ENCODE measurements at places on chromosomes 12 and 14.

- no peak for DNase-seq
These were observed 30.7 kb downstream of the TMEM63C start for GRCh38 chr14:77212097-77212870.

DNA sequence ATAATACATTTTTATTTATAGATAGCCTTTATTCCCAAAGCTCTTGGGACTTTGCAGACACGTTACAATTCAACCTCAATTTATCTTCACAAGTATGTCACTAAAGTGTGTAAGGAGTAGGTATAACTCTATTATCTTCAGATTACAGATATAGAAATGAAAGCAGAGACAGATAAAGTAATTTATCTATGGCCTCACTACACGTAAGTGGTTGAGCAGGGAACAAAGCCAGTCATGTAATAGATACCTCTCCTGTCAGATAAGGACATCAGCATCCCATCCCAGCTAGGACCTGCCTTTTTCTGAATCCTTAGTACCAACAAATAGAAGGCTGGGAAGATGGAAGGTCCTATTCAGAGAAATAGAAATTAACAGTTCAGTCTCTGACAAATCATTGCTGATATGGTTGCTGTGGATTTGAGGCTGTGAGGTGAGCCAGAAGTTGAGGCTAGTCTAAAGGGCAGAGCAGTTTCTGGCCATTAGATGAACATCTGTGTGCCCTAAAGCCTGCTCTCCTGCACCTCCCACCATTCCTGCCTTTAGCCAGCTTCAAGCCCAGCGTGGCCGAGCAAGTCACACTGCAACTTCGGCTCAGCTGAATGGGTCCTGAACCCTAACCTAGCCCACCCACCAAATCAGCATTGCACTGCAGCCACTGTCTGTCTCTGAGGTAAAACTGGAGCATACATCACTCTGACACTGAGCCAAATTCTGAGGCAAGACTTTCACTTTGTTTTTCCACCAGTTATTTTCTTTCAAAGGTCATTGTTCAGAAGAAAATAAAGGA lies 71.1 kb upstream of the PLEKHA5 start:
- no peak for DNase-seq

DNA sequence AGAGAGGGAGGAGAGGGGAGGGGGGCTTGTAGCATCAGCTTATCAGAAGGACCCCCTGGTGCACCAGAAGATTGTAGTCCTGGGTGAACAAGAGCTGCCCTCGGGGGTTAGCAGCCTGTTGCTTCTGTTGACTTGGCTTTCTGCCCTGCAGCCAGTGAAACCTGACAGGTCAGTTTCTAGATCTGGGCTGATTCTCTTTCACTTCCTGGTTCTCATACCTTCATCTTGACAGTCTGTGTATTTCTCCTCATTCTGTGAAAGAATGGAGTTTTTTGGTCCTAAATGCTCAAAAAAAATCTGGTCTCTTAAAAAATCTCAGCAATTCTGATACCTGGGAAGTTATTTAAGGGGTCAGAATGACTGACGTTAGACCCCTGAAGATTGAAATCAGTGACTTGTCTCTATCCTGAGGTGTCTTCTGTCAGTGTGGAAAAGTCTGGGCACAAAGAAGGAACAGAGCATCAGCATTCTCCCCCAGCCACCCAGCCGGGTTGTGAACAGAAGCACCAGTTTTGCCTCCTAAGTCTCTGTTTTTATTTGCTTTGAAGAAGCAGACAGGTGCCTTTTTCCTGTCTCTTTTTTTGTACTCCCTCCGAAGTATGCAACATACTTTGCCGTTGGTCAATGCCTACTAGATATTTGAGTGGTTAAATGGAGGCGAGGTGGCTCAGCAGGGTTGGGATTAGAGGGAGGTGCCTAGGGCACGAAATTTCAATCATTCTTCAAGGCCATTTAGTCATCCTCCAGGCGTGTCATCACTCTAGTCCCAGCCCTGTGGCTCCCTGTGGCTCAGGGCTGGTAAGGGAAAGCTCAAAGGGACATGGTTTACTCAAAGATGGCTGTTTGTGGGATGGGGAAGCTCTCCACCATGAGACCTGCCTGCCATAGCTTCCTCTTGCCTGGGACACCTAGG lies 24.0 kb downstream of the TTC9 start:
- no peak for DNase-seq

- DNase-seq, result no peak
These were observed 217.6 kb upstream of the MYL2 start for GRCh38 chr12:111138016-111138415.

GRCh38 chr12:30977124-30977523 lies 50.6 kb downstream of the TSPAN11 start:
- no peak for DNase-seq

DNA sequence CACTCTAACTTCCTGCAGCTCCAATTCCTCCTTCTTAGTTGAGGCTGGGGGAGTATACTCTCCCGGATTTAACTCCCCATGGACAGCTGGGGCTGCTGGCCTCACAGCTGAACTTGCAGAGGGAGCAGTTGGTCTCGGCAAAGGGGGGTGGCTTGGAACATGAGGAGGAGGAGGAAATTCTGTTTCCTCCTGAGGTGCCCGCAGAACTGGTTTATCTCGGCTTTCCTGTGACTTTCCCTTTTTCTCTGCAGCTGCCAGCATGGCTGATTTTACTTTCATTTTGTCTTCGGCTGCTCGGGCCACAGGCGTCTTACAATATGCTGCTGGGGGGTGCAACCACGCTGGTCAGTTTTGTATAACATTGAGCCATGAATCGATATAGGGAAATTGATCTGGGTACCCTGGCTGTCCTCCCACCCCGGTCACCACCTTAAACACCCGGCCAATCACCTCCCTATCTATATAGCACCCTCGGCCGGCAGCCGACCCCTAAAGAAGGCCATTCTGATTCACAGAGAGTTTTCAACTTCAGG lies 1317.6 kb downstream of the TMEM121 start:
- DNase-seq, result no peak

- DNase-seq, result no peak
These were observed 20.3 kb downstream of the SLC8A3 start for GRCh38 chr14:70168406-70168805.

- no peak for DNase-seq
These were observed 5.6 kb upstream of the LIN7A start for GRCh38 chr12:80943338-80943737.

- no peak for DNase-seq
These were observed 68.4 kb upstream of the BCAT1 start for GRCh38 chr12:25017336-25017735.

DNA sequence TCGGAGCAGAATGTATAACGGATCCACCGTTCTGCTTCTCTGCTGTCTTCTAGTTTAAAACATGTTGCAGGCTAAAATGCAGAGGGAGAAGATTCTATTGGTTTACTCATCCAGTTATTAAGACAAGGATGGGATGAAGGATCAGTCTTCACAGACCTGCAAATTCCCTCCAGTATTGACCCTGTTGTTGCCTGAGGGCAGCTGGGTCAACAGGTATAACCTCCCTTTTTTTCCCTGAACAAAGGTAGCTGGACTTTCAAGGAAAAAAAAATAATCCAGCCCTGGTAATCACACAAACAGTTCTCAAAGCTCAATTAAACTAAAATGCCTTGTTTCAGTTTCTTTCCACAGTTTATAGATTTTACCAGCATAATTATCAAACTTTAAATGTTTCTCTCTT lies 480.6 kb downstream of the ZFP36L1 start:
- no peak for DNase-seq

GRCh38 chr12:92503029-92503931 lies 199.5 kb upstream of the PLEKHG7 start:
- DNase-seq, result no peak

DNA sequence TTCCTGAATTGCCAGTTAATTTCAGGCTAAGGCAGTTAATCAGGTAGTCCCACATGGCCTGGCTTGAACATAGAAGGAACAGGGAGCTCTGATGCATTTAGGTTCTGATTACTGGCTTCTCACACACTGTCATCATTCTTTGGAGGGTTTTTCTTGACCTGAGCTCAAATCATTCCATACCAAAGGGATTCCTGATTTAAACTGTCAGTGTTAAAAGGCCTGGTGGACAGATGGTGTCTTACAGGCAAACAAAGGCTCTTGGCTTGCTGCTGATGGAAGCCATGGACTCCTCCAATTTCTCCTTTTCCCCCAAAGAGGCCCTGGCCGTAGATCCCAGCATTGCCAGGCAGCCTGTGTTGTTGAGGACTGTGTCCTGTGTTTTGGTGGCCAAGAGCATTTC lies 30.2 kb downstream of the CACNA1C start:
- DNase-seq, result no peak
